Pons (tissue), 1 donor: ENCODE measurements at places on chromosomes 2 and 18.

DNA sequence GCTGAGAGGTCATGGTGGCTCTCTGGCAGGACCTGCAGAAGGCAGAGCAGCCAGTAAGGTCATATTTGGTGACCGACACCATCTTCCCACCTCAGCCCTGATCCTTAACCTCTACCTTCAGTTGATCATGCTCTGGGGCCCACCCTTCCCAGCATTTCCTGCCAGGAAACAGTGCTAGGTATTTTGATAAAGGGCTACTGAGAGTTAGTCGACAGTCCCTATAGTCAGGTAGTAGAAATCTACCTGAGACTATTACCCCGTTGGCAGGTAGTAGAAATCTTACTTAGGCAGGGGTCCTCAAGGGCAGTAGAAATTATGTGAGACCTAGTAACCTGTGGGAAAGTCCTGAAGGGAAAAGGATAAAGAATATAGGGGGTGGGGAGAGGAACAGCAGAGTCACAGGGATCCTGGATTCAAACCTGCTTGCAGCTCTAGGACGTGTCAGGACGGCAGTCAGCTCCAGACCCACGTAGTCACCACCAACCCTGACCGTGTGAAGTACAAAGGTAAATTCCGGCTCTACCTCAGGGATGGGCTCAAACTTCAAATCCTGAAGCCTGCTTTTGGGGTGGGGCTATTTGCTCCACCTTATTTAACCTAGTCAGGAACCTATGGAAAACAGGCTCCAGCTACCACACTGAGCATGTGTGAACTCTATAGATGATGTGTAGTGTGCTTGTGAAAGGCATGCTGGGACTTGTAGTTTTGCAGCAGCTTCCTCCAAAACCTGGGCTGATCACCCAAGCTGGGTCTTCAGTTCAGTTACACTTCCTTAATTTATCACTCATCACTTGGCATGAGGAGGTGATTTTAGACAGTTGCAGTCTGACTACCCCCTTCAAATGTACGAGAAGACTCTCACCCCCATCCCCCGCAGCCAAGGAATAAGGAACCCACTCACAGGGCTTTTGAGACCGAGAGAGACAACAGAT is at the start of gene DQX1:
Gene DQX1, minus strand, starts transcription at position 515 of the 932 bp plus-strand sequence. Its CDS starts 502 bp downstream, at position 13.
- DNase-seq: peak; percentile 39

DNA sequence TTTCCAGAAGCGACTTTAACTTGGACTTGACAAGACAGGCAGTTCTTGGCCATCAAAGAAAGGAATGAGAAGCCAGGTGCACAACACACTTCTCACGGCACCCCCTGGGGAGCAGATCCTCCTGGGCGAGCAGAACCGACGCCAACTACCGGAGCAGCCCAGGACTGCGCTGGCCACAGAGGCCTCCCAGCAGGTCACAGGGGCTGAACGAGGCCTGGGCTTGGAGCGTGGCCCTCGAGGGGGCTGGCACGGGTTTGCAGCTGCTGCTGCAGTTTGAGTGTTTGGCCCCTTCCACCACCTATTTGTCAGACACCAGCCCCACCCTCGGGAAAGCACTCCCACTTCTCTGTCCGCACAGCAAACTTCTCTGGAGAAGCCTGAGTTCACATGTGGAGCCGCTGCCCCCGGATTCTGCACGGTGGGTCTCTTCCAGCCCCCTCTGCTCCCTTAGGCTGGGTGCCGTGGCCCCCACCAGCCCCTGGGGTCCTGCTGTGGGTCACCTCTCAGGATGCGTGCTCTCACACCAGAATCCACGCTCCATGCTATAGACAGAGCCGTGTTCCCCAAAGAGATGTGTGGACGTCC is 306.7 kb upstream of the SALL3 start:
- DNase-seq: no peak

- DNase-seq: no peak
Measured at GRCh38 chr2:188898261-188898660, 75.9 kb upstream of the COL3A1 start.

DNA sequence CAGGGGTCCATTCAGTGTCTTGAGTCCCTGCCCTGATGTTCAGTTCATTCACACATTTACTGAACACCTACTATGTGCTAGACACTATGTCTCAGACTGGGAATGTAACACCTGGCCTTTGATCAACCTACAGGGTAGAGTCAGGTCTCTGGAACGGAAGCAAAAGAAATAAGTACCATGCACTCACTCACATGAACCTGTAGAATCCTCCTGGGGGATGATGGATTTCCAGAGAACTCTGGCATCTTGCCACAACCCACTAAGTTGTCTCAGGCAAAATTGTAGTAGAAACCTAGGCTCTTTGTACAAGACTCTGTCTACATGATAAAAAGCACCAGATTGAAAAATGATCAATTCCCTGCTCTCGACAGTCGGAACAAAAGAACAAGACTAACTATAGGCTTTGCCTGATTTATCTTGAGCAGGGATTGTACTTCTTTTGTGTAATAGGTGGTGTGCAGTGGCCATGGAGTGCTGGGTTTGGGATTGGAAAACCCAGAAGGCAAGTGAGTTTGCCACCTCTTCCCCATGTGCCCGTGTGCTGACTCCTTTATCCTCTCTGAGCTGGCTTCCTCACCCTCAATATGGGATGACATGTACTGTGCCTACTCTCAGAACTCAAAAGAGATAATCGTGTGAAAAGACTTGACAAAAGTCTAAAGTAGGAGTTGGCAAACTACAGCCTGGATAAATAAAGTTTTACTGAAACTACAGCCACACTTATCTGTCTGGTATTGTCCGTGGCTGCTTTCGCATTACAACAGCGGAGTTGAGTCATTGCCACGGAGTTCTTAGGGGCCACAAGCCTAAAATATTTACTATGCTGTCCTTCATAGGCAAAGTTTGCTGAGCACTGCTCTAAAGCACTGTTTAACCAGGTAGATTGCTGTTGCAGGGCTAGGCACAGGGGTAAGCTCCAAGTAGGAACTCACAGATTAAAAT is 4.4 kb downstream of the CAPN14 start:
- no peak for DNase-seq

DNA sequence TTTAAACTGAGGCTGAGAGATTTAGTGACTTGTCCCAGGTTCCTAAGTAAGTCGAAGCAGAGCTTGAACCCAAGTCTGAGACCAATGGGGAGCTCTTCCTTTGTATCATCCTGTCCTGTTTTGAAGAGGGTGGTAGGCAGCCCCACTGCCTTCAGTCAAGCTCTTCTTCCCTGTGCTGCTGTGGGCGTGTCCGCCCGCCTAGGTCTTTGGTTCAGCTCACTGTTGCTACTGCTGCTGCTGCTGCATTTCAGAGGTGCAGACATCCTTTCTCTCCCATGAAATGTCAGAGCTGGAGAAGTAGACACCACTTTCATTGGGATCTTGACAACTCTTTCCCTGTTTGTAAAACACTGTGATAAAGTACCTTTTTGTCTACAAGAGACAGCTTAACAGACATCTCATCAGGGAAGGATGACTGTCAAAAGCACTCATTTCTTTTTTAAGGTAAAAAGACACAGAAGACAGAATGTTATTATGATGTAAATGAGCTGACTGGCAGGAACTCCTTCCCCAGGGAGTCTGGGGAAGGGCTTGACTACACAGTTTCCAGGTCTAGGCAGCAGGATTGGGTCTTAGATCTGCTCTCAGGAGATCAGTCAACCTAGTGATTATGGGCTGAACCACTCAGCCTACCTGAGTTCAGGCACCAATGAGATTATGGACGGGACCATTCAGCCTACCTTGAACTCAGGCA is 91.7 kb upstream of the TRIB2 start:
- DNase-seq: no peak

- DNase-seq: peak; percentile 51
Measured at GRCh38 chr18:41378598-41378997, 576.4 kb upstream of the PIK3C3 start.

DNA sequence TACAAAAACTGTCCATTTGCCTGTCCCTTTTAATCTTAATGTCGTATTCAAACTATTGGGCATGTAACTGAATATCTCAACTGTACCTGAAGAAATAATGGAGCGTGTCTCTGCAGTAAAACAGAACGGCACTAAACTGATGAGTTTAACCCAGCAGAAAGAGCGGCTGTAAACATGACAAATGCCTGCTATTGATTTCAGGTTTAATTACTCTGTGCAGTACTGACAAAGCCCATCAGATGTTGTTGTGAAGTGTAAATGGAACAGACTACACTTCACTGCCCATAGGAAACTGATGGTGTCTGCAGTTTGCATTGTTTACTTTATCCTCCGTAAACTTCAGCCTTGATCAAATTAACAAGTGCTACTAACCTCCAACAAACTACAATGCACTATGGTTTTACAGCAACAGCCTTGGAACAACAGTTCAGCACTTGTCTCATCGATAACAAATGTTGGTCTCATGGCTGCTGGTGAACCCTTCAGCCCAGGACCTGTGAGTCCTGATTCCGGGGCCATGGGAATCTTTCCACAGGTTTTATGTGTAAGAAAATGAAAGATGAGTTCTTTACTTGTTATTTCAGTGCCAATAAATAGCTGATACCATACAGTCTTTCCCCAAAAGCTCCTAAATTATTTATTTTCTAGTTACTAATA is 316.5 kb downstream of the CCDC178 start:
- no peak for DNase-seq

GRCh38 chr2:40758401-40759155 is 306.7 kb upstream of the SLC8A1 start:
- DNase-seq: peak; percentile 27

DNA sequence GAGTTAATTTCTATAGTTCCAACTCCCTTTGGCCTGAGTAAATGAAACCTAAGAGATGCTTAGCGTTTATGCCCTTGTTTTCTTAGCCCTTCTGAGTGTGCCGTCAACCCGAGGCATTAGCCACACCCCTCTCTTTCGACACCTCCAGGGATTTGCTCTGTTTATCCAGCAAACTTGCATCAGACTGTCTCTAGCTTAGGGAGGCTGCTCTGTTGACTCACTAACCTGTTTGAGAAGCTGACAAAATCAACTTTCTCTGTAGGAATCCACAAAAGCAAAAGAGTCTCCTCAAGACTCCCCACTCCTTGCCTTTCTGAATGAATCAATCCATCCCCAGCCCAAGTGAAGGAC is 317.6 kb downstream of the TNS1 start:
- no peak for DNase-seq

DNA sequence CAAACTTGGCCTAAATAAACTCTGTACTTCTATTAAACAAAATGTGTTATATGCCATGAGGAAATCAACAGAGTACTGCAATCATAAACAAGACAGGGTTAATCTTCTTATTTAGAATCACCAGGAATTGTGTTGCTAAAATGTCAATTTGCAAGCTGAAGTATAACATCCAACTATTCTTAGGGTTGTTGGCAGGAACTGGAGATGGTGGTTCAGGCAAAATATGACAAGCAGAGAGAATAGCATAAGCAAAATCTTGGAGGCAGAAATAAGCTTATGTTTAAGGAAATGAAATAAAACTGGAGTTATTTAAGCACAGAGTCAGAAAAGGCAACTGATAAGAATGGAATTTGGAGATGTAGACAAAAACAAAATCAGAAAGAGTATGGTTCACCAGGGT is 463.8 kb upstream of the SLC8A1 start:
- DNase-seq: no peak

GRCh38 chr2:72134408-72134996 is 13.2 kb downstream of the CYP26B1 start:
- DNase-seq: no peak

DNA sequence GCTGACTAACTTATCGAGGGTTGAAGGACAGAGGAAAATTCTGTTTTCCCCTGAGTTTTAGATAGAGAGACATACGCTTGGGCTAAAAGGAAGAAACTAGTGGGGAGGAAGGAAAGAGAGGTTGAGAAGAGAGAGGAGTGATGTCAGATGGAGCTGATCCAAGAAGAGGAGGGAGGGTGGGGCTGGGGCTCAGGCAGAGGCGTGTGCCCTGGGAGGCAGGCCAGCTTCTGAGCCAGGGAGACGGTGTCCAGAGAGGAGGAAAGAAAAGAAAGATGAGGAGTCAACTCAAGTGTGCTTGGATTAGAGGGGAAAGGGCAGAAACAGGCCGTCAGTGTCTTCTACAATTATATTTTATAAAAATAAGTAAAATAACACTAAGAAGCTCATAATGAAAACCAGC is 56.2 kb downstream of the EMILIN2 start:
- peak; percentile 69 for DNase-seq

GRCh38 chr18:72128649-72129048 is 415.5 kb downstream of the CBLN2 start:
- no peak for DNase-seq

DNA sequence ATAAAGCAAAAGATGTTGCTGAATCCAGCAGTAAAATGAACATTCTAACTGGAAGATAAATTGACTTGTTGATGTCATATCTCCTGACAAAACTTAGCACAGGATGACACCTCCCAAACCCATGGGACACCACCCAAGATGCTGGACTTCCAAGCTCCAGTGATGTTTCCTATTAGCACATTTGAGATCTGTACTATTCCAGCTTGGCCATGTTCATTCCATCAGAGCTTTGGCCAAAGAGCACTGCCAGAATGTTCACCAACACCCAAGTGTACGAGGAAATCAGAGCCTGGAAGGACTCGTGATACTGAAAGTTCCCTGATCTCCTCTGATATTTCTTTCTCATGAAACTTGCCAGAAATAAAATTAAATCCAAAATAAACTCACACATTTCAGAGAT is 44.7 kb downstream of the PID1 start:
- DNase-seq: no peak

DNA sequence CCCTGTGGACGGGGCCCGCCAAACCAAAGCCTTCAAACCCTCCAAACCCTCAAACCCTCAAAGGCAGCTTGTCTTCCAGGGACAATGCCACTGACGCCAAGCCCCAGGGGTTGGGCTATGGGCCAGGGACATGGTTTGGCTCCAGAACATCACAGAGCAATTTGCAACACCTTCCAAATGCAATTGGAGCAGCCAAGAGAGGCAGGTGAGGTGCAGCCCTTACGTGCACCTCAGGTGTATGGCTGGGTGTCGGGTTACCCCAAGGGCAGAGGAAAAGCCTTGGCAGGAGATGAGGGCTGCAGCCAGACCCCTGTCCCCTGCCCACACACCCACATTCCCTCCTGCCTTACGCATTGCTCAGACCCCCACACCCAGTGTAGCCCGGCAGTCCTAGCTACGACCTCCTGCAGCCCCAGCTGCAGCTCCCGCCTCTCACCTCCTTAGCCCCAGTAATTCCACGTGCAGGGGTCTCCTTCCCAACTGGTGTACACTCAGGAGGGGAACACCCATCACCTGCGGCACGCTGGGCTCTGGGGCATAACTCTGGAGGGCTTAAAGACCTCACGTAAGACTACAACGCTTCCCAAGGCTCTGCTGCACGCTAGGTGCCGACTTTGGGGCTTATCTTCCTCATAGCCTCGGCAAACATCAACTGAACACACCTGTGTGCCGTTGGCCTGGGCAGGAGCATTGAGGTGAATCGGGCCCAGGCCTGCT is 88.7 kb downstream of the TFCP2L1 start:
- DNase-seq: no peak

- peak; percentile 59 for DNase-seq
Measured at GRCh38 chr2:196592911-196593881, 46.3 kb upstream of the CCDC150 start.

DNA sequence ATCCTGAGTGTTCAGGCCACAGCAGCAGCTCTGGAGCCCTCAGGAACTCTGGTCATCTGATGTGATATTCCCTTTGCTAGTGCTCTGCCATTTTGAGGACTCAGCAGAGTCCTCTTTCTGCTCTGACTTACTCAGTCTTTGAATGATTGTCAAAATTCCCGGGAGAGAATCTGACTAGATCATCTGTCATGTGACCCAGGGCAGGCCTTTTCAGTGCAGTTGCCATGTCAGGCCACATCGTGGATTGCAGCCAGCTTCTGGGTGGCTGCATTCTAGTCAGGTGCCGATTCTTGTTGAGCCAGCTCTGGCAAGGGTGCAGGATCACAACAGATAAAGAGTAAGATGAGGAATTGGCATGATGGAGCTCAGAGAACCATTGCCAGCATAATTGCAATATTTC is 795.6 kb downstream of the CPS1 start:
- peak; percentile 52 for DNase-seq
